Stimulated activated CD4-positive, alpha-beta T cell treated with anti-CD3 and anti-CD28 coated beads, Interleukin-12 subunit alpha, Interleukin-12 subunit beta, amount 100 ng/mL, for 48 hours (primary cell): ENCODE measurements at places on chromosomes 12 and 14.

DNA sequence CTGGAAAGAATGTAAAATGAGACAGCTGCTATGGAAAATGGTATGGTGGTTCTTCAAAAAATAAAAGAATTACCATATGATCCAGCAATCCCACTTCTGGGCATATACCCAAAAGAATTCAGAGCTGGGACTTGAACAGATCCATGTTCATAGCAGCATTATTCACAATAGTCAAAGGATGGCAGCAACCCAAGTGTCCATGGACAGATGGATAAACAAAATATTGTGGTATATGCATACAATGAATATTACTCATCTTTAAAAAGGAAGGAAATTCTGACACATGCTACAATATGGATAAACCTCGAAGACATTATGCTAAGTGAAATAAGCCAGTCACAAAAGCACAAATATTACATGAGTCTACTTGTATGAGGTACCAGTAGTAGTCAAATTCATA, 9.1 kb downstream of the RAB2B start:
- no peak for DNase-seq

- no peak for DNase-seq
Observed at GRCh38 chr12:70246580-70246979, 3.3 kb downstream of the CNOT2 start.

GRCh38 chr14:81519200-81520011, 14.2 kb downstream of the SEL1L start:
- DNase-seq = no peak

DNA sequence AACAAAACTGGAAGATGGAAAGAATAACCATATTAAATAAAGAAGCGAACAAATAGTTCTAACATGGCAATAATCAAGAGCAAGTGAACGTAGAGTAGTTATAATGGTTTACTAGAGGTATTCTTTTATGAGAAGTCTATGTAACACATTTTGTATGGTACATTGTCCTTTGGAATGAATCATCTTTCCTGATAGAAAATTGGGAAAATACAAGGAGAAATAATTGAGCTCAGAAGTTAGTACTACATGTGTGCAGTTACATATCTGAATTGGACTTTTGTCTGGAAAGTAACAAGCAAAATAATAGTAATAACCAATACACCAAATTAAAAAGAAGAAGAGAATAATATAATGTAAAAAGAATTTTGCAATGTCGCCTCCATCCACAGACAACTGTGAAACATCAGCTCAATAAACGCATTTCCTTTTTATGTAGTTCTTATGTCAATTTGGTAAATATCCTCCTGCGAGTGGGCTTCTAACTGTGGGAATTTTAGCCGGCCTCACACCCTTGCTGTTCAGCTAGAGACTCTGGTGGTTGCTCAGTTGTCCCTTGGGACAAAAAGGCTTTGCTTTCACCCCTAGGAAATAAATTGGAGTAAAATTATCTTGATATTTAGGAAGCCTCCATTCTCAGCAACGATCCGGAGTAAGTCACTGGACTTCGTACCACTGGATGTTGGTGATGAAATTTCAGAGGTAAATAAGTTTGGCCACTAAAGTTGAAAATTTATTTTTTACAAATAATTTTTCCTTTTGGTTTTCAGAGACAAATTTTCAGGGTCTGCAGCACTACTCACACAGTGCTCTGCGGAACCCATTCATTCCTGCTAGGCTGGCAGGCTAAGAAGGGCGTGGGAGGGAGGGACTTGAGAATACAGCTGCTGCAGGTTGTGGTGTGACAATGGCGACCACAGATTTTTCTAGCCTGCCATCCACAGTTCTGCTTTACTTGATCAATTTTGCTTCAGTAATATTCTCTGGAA, 1.1 kb upstream of the TUBA1A start:
- DNase-seq = no peak

DNA sequence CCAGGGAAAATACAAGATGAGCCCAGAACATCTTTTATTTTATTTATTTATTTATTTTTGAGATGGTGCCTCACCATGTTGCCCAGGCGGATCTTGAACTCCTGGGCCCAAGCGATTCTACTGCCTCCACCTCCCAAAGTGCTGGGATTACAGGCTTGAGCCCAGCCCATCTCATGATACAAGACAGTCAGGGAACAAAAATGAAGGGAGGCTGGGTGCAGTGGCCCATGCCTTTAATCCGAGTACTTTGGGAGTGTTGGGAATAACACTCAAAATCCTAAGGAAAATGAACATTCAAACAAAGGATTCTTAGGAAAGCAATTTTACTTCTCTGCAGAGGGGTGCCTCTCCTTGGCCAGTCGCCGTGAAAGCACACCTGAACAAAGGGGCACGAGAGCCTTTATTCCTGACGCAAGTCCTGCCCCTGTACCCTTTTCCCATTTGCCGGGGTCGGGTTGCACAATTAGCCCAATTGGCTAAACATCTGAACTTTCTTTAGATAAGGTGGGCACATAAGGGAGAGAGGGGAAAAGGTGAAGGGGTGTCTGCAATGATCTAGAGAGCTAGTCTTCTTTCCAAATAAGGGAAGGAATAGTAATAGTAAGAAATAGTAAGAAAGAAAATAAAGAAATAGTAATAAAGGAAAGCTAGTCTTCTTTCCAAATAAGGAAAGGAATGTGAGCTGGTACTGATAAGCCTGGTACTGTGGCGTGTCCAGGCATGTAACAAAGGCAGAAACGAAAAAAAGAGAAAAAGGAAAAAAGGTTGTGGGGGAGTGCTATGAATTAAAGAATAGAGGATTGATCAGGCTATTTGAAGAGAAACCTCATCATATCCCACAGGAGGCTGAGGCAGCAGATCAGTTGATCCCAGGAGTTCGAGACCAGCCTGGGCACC, 13.4 kb downstream of the NCAPD2 start:
- no peak for DNase-seq

DNA sequence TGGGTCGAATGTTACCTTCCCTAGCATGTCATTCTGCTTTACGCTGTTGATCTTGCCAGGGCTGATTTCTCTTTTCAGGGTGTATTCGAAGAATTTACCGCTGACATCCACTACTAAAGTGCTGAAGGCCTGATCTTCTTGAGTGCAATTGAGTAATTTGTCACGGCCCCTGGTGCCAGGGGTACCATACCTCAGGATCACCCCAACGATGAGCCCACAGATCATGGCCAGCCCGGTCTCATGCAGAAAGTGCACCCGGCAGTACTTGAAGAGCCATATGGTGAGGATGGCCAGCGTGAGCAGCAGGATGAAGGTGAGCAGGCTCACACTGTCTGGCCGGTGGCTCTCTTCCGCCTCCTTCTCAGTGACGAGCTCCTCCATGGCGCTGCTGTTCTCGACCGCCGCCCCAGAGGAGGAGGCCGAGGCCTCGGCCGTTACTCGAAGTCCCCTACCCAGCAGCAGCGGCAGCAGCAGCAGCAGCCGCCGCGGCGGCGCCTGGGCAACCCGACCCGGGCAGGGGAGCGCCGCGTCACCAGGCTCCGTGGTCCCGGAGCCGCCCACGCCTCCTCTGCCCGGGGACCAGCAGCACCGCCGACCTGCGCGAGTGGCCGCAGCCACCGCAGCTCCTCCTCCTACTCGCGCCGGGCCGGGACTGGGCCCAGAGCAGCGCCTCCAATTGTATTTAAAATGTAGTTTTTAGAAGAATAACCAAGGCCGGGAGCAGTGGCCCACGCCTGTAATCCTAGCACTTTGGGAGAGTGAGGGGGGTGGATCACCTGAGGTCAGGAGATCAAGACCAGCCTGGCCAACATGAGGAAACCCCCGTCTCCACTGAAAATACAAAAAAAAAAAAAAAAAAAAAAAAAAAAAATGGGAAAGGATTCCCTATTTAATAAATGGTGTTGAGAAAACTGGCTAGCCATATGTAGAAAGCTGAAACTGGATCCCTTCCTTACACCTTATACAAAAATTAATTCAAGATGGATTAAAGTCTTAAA, 58.5 kb upstream of the TMPO start:
- no peak for DNase-seq

- peak; percentile 24 for DNase-seq
Observed at GRCh38 chr12:52007158-52007921, 594 bp downstream of the TAMALIN start.

GRCh38 chr12:6029401-6029800, 84.3 kb upstream of the ANO2 start:
- no peak for DNase-seq

DNA sequence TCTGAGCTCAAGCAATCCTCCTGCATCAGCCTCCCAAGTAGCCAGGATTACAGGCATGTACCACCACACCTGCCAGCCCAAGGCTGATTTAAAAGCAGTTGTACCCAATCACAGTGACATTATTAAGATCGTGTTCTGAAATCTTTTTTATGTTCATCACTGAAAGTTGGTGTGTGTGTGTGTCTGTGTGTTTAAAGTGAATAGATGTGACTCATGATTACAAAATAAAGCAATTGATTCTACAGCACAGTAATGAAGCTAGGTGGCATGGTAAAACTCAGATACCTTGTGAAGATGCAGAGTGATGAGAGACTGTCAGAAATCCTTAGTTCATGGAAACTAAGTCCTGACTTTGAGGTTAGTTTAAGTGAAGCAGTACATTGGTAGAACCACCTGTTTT, 74.2 kb upstream of the ATP2B1 start:
- no peak for DNase-seq
